ENCODE measurements at places on chromosomes 3 and 15.

DNA sequence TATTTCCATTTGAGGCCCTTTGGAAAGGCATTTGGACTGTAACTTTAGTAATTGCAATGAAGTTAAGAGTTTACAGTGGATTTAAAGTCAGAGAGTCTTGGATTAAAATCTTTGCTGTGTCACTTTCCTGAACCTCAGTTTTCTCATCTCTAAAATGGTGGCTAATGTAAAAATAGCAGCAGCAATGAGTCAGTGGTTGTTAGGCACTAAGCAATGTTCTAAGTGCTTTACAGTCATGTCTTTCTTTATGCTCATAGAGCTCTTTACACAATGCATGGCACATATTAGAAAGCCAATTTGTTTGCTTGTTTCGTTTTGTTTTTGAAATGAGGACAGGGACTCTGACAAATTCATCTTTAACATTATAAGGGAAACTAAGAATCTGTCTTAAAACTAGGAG is 222.7 kb upstream of the DNAJC19 start:
- no peak for DNase-seq

DNA sequence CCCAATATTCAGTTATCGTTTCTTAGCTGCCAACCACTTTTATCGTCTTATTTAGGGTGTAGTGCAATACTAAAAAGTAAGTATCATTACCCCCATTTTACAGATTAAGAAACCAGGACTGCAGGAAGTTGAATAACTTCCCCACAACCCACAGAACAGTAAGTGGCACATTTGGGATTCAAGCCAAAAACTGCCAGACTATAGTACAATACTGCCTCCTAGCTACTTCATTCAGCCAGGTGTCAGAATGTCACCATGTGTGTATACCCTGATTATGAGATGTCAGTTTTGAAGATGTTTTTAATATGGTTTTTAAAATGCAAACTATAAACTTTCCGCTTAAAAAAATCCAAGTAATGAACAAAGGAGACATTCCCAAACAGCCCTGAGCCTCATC is 74.2 kb upstream of the PROK2 start:
- no peak for DNase-seq

GRCh38 chr3:52446631-52447511 is 2.0 kb upstream of the SEMA3G start:
- DNase-seq: peak; percentile 63

- no peak for DNase-seq
Measured at GRCh38 chr3:69882560-69882959, 117.0 kb upstream of the SAMMSON start.

DNA sequence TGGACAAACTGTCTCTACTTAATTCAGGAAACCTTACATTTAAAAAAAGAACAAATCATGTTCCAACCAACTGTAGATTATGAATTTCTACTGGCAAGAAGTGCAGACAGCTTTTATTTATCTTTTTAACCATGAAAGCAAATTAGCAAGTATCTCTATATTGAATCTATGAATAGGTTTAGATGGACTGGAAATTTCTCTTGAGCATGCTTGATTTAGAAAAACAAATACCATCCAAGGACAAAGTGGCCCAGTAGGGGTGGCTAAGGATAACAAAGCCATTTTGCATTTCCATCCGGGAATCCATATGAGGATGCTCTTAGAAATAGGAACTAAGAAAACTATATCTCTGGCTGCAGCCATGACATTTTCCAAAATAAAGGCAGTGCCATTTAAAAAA is 150.6 kb downstream of the KCNMB2 start:
- DNase-seq: no peak

- no peak for DNase-seq
Measured at GRCh38 chr3:191198932-191199331, at the start of gene OSTN. Gene OSTN, plus strand, starts transcription at chr3:191199241. Its CDS starts 13,292 bp downstream, at chr3:191212533.

DNA sequence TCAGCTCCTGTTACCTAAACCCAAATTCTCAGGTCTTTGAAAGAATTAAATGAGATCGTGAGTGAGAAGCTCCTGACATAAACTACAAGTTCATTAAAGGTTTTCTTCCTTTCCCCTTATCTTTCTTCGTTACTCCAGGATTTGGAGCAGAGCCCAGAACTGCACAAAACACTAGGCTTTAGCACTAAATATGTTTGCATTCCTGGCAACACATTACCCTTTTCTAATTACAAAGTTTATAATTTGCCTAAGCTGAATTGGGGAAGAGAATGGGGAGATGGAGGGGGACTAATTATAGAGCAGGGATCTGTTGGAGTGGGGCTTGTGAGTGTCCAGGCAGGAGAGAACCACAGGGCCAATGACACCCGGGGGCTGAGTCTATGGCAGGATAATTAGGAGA is 109.7 kb downstream of the SV2B start:
- no peak for DNase-seq

- no peak for DNase-seq
Measured at GRCh38 chr15:81069356-81069755, 64.7 kb upstream of the CFAP161 start.

DNA sequence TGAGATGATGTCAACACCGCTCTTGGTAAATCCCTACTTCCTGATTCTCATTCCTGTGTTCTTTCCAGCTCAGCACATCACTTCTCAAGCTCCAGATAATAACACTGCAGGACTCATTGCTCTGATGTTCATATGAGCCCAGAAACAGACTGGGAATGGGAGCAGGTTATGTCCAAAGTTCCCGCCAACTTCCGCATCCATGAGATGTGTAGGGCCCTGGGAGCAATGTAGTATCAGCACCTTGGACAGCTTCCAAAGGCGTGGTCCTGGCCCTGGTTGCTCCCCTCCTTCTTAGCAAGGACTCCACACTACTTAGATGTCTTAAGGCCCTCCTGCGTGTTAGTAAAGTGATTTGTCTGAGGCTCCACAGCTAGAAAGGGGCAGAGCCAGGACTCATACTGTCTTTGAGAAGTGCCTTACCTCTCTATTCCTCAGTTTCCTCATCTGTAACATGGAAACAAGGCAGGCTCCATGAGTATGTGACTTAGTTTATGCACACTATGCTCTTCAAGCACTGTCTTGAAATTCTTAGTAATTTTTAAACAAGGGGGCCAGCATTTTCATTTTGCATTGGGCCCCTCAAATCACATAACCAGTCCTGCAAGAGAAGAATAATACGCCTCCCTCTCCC is 27.9 kb upstream of the SLC6A1 start:
- no peak for DNase-seq

DNA sequence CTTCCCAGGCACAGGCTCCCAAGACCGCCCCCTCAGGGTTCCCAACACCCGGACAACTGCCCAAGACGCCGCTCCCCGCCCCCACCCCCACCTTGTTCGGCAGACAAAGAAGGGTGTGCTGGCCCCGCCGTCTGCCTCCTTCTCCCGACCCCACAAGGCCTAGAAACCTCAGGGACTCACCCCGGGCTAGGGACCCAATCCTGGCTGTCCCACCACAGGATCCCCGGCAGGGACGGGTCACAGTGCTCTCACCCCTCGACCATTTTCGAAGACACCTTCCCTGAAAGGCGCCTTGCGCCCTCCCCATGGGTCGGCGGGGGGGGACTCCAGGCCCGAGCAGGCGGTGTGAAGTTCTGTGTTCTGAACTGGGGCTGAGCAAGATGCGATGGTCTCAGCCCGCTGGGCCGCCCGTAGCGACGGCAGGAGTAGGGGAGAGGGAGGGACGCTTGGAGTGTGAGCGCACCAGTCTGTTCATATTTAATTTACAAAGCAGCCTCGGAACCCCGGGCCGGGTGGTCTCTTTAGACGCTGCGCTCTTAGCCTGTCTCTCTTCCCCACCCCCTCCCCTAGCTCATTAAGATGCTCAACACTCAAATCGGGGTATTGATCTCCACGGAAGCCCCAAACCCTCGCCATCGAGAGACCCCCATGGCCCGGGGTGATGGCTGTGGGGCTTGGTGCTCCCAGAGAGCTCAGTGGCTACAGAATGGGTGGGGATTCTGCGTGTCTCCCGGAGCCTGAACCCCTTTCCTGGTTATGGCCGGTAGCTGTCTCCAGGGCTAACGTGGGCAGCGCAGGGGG is 1.4 kb upstream of the ISLR2 start:
- no peak for DNase-seq

DNA sequence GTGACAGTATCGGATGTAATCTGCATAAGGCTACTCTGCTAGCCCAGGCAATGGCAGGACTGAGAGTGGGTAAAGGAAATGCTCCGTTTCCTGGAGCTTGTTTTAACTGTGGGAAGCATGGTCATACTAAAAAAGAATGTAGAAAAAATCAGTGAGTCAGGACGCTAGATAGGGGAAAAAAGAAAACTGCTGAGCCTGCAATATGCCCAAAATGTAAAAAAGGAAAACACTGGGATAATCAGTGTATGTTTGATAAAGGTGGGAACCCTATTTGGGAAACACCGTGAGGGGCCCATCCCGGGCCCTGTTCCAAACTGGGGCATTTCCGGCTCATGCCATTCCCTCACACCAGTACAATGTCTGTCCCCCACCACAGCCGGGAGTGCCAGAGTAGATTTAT is 775.8 kb downstream of the ZPLD1 start:
- DNase-seq: no peak

- DNase-seq: peak; percentile 46
Measured at GRCh38 chr3:11643605-11644087, at the start of gene VGLL4. Gene VGLL4, minus strand, starts transcription at chr3:11643915. Its CDS starts 397 bp downstream, at chr3:11643518.

DNA sequence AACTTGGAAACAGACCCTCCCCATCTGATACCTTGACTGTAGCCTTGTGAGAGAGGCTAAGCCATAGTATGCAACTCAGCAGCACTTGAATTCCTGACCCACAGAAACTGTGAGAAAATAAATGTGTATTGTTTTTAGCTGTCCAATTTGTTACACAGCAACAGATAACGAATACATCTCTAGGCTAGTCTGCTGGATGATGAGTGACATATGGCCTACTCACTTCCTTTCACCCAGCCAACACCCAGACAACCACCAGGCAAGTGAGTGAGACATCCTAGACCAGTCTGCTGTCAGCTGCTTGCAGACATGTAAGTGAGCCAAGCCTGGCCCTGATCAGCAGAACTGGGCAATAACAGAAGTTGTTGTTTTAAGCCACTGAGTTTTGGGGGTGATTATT is 19.2 kb upstream of the SMAD6 start:
- no peak for DNase-seq

DNA sequence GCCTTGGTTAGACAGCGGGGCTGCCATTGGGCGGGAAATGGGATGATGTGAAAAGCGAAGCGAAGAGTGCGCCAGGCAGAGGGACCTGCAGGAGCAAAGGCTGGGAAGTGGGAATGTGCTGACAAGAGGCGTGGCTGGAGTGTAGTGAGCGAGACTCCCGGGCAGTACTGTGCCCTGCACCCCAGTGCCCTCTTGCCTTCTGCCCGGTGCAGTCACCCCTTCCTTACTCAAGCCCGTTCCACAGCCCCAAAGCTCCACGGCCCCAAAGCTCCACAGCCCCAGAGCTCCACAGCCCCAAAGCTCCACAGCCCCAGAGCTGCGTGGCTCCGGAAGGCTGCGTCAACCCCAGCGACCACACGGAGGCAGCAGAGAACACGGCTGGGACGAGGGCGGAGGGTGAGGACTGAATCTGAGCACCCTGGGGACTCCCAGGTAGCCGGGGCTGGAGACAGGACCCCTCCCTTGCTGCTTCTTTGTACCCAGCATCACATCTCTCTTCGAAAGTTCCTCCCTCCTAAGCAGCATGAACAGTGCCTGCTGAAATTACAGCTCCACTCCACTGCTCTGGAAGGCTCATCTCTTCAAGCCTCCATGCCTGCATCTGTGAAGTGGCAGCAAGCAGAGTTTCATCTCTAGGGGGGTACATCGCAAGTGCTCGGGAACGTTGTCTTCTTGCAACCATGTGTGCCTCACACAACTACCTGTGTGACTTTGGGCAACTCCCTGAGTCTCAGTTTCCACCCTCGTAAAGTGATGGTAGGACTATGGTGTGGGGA is 108.9 kb downstream of the FBLN2 start:
- DNase-seq: peak; percentile 84

DNA sequence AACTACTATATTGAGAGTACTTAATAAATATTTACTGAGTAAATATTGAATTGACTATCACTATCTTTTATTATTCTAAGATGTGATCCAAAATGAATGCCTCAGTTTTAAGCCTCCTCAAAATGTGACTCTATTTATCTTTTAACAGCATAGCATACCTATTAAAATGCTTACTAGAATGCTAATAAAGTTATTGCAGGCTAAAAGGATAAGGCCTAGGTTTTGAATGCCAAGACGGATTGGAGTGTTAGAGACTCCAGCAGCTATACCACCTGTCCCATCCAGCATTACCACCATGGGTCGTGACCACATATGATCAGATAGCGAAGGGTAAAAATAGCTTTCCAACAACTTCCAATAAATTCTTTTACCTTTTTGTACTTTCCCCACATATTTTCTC is 64.7 kb upstream of the MYRIP start:
- no peak for DNase-seq

- DNase-seq: no peak
Measured at GRCh38 chr3:97883736-97884135, 61.9 kb downstream of the CRYBG3 start.

DNA sequence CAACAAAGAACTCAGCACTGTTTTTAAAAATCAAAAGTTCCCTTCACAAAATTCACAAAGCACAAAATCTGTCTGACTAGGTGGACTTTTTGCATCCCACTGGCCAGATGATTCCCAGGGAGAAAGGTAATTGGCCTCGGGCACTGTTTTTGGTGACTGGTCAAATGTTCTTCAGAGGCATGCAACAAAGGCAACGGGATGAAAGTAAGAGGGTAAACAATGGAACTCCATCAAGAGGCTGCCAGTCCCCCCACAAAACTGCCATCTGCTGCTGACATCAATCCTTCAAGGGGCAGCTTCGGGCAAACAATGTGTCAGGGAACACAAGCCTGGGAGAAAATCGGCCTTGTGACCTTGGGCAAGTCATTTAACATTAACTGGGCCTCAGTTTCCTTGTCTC is 3.3 kb downstream of the SRGAP3 start:
- no peak for DNase-seq

- DNase-seq: no peak
Measured at GRCh38 chr3:112030901-112031300, 3.6 kb upstream of the TMPRSS7 start.

GRCh38 chr3:78455712-78456433 is 1311.9 kb downstream of the ROBO1 start:
- DNase-seq: no peak

DNA sequence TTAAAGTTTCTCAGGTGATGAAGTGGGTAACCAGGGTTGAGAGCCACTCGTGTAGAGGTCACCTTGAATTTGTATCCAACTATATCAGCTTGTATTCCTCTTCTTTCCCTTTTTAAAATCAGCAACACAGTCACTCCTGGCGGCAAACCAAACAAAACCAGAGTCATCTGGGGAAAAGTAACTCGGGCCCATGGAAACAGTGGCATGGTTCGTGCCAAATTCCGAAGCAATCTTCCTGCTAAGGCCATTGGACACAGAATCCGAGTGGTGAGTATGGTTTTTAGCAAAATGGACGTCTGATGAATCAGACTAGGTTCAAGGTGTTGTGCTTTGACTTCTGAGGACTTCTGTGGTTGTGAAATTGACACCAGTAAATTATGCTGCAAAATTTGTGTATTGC is 3.9 kb downstream of the RPL35A start:
- no peak for DNase-seq

DNA sequence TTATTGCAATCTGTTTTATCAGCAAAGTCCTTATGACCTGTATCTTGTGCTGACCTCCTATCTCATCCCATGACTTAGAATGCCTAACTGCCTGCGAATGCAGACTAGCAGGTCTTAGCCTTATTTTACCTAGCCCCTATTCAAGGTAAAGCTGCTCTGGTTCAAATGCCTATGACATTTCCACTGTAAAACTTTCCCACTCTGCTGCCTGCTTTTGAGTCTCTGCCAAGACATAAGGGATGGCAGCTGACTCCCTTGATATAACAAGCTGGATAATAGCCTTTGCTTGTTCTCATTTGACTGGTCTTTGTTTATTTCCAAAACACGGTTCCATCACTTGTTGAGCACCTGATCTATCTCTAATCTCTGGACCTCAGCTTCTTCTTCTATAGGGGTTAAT is 131.9 kb upstream of the STRIT1 start:
- DNase-seq: no peak

Data from GM12892 (cell line).